ENCODE measurements at places on chromosomes 7 and 10.

DNA sequence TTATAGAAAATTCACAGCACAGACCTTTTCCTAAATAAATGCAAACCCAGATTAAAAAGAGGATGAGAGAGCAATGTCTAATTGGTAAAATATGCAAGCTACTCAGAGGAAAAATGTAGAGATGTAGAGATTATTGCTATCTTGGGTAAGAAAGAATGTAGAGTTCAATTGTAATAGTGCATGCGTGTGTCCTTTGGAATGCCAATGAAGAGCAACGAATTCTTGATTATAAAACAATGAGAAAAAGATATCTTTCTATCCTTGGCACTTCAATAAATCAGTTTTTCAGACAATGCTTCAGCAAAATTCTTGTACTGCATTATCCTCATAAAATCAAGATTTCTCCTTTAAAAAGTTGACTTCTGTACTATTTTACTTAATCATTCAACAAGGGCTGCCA is 50.9 kb downstream of the SEMA3D start:
- DNase-seq, result no peak

DNA sequence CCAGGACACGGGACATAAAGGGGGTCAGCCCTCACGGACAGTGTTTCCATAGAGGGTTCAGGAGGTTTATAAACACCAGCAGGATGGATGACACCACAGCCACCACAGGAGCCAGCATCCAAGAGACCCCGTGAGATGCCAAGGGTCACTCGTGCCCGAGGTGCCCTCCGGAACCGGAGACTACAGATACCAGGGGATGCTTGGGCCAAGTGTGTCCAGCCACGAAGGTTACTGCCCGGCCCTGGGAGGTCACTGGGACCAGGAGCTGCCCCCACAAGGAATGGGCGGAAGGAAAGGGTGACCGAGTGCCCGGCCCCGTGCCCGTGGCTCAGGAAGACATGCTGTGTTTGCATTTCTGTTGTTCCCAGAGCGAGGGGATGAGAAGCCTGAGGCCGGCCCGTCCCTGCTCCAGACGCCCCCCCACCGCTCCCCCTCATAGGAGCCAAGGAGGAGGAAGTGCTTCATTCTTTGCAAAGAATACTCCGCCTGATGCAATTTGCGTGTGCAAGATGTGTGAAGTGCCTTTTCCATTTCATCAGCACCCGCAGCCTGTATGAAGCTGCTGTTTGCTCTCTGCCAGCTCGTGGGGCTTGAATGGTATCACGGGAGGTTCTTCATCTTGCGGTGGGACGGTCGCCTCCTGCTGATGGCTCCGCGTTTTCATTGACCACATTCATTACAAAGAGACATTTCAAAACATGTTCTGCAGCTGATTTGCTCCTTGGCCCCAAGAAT is 176.4 kb downstream of the ELFN1 start:
- no peak for DNase-seq

DNA sequence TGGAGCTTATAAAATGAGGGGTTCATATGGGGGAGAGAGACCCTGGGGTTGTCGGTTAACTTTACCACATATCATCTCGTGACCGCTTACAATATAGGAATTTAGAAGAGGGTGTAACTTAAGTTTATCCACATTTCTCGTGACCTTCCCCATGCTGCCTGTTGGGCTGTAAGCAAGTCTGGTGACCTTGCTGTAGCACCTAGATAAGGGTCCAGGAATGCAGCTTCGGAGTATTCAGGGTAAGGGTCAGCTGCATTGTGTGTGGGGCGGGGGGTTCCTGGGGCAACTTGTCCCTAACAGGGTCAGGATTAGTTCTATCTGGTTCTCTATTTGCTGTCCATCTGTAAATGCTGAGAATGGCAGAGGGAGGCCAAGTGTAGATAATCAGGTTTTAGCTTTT is 1.3 kb upstream of the CHST3 start:
- DNase-seq, result no peak

GRCh38 chr10:93468461-93469213 is 13.5 kb downstream of the MYOF start:
- DNase-seq, result no peak

DNA sequence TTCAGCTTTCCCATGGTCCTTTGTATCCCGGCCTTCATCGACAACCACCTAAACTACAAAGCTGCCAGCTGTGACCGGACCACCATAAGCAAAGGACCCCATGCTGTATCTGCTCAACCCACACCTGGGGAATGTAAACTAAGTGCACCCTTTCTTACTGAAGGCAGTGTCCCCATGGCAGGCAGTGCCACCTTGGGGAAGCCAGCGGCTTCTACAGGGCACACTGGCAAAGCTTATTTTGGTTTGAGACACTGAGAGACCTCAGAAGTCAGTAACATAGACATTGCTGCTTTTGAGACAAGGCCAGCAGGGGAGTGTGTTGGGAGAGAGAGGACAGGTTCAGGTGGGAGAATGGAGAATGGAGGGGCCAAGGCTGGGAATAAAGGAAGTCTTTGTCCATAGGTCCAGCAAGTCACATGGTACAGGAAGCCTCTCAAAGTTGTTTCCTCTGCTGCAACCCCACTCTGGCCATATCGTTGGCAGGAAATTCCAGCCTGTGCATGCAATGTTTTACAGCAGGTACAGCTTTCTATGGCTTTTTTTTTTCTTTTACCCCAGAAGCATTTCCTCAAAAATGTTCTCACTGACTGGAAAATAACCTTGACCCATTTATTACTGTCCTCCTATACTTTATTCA is 85.9 kb upstream of the NPVF start:
- DNase-seq, result no peak

DNA sequence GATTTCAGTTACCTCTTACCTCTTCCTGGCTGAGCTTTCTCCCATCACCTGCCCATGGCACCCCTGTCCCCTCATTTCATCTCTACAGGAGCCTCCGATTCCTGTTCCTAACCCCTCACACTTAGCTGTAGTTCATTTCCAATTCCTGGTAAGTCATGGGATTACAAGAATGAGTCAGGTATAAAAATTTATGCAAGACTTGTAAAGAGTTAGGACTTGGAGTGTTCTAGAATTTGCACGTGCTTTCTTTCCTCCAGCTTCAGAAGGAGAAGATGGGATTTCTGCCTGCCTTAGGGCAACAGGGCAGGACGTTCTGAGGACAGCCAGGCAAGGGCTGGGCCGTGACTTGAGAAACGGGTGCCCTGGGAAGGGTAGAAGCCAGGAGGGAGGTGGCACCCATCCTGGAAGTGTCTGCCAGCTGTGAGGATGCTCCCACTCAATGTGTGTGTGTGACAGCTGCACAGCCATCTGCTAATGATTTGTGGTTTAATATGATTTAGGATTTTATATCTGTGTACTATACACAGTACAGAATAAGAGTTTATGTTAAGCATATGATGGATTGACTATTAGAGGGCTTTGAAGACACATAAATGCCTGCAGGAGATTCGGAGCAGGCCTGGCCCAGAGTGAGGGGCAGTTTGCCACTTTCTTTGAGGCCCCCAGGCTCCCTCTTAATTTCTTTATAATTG is 81.5 kb upstream of the VIPR2 start:
- DNase-seq, result no peak

- DNase-seq, result peak; percentile 52
Observed at GRCh38 chr7:73742338-73742752, 3.7 kb upstream of the ABHD11 start.

- DNase-seq, result no peak
Observed at GRCh38 chr10:5550250-5550545, 25.4 kb downstream of the CALML3 start.

DNA sequence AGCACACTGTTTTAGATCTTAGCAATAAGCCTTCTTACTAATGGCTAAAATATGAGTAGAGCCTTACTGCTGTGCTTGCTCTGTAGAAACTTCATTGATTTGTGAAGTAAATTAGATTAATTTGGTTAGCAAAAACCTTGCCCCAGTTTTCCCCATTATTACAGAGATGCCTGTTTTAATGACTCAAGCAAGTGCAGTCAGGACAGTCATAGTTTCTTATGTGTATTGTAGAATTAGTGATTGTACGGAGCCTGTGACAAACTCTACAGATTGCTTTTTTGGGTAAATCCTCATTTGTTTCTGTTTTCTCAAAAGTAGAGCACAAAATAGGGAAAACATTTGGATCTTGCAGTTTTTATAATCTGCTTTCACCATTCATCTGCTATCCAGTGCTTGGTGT is 7.0 kb downstream of the TAX1BP1 start:
- DNase-seq, result no peak

DNA sequence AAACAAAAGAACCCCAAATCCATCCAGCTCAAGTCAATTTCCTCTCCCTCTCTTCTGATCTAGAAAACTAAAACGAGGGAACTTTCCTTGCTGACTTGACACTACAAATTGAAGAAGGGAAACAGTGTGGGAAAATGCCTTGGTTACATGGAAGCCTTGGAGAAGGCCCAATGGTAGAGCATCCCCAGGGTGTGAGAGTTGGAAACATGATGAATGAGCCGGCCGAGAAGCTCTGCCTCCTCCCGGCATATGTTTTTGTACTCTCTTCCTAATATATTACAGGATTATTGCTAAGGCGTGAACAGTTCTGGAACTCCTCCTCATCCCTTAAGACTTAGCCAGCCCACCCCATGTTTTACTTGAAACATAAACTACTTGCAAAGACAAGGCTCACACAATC is 618.2 kb upstream of the MGMT start:
- DNase-seq, result no peak

DNA sequence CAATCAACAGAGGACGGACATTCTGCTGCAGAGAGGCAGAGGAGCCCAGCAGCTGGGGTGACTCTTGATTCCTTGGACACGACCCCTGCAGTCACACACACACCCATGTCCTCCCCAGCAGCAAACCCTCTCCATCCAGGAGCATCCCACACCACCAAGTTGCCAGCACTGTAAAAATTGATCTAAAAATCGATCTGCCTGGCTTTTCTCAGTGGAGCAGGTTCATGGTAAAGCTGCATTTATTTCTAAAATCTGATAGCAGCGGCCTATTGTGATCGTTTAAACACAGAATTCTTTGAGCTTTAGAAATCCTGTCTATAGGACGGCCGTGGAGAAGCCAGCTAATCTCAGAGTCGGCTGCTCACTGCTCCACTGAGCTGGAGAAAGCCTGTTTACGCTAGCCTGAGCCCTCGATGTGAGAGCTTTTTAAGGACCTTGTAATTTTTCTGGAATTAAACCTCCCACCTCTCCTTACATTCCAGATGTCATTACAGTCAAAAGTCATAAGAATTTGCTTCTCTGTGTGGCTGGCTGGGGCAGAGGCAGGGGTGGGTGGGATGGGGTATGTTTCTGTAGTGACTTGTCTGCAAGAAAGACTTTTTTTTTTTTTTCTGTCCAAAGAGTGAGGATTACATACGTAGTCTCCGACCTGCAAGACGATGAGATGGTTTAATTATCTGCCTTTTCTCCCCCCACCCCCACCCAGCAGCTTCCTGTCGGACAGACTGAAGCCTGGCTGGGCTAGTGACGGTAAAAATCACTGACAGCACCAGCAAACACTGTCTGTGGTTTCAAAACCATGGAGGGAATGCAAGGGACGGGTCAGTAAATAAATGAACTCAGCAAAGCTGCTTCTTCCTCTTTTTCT is 31.6 kb downstream of the TRIM8 start:
- DNase-seq, result no peak

GRCh38 chr10:27561334-27561733 is 57.2 kb downstream of the RAB18 start:
- DNase-seq, result no peak

- no peak for DNase-seq
Observed at GRCh38 chr7:139673762-139674161, 104.0 kb downstream of the HIPK2 start.

GRCh38 chr7:7761340-7761973 is 43.0 kb upstream of the RPA3 start:
- DNase-seq, result no peak

- no peak for DNase-seq
Observed at GRCh38 chr7:43856996-43857395, 12.3 kb downstream of the MRPS24 start.

DNA sequence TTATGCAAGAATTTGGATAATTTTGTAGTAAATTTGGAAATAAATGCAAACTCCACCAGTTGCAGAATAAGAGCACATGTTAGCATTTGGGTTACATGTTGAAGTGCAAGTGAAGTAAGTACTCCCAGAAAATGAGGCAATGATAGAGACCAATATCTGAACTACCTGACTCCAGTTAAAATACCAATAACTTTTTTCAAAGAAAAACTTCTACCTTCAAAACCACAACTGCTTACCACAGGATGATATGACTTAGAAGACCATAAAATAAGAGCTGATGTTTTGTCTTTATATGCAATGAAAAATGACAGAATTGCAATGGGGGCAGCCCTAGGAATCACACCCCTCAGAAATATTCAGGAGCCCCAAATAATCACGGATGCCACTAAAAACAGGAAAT is 561.6 kb upstream of the TEX47 start:
- DNase-seq, result no peak

DNA sequence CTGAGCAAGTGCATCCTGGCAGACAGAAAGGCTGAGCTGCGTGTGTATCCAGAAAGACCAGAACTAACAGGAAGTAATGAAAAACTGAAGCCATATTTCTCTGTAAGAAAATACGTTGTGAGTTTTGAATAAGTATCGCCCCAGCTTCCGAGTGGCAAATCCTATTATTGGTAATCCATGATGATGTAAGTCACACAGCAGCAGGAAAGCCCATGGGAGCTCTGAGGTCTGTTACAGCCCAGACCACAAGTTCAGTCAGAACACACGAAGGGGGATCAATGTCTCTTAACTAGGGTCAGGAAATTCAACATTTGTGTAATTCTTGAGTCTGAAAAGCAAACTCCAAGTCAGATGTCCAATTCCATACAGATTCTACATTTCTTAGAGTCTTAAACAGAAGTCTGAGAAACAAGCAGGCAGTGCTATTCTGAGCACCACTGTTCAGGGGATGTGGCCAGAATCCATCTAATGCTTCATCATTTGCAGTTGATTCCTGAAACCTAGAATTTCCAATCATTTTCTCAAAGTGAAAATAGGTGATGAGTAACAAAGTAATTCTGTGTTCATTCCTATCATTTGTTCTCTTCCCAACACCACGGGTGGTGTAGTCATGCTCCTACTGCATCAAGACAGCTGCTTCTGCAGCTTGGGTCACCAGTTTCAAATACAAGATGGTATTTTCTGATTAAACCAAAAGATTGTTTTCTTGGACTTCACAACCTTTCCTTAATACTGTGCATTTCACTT is at the start of gene LRIT2:
TSS of gene LRIT2 (minus strand) at position 118 of the 747 bp plus-strand sequence. CDS start at position 94, 24 bp downstream.
- DNase-seq, result no peak

All from naive thymus-derived CD8-positive, alpha-beta T cell (primary cell).